Activated CD4-positive, CD25-positive, alpha-beta regulatory T cell (primary cell): ENCODE measurements at places on chromosomes 11 and 22.

GRCh38 chr11:103529181-103529684 lies 420.0 kb downstream of the DYNC2H1 start:
- no peak for DNase-seq

GRCh38 chr11:112541140-112542046 lies 280.7 kb upstream of the PLET1 start:
- no peak for DNase-seq

DNA sequence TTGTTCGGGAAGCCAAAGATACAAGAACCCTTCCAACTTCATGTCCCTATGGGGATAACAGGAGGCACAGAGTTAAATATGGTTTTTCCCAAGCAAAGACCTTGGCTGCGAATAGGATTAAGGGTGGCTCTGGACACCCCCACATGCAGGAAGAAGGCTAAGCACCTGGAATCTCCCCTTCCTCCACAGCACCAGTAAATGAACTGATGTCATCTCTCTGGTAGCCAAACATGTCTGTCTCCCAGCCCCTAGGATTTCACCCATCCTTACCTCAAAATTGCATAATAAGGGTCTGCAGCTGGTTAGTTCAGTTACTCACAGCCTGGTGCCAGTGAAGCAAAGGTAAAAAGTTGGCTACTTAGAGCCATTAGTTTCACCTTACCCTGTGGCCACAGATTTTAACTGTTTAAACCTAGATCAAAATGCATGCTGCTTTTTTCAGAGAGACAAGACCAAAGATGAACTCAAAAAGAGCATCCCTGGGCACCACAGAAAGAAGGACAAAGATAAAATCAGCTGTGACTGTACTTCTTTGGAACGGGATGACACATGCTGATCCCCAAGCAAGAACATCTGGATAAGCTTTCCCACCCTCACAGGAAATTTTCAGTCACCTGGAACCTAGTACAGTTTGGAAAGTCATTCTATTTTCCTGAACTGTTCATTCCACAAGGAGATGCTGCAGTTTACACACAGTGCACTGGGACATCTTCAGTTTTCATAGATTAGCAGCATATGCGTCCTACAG lies 77.2 kb upstream of the AKIP1 start:
- DNase-seq = no peak

- no peak for DNase-seq
Measured at GRCh38 chr11:89433278-89433677, 57.9 kb downstream of the NOX4 start.

- DNase-seq = no peak
Measured at GRCh38 chr22:38490475-38490874, 15.6 kb downstream of the DDX17 start.

GRCh38 chr22:37459206-37459605 lies 27.0 kb downstream of the MFNG start:
- no peak for DNase-seq

DNA sequence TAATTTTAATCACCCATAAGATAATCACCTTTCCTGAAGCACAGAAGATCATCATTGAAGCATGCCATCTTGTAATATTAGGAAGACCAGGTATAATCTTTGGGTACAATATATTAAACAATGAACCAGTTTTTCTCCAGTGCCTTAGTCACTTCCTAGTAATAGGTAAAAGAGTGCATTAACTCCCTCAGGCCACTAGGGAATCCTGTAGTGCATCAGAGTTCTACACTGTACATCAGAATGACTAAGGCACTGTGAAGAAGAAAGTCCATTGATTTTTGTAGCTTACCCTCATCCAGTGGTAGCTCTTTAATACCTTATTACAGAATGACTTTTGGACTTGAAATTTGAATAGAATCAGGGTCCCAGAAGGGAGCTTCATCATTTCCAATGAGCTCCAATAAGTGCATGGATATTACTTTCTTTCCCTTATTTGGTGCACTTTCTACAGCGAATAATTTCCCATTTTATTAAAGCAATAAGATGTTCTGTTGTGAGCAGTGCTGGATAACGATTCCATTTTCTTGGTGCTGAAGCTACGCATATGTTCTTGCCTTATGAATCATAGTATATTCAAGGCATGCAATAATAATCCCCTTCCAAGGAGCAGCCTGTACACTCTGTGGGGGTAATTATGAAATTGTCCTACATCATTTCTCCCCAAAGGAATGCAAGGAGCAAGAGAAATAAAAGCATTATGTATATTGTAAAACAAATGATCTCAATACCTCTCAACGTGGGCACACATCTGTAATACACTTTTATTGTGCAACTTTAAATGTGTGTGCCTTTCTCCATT lies 4.7 kb downstream of the C11orf87 start:
- no peak for DNase-seq

DNA sequence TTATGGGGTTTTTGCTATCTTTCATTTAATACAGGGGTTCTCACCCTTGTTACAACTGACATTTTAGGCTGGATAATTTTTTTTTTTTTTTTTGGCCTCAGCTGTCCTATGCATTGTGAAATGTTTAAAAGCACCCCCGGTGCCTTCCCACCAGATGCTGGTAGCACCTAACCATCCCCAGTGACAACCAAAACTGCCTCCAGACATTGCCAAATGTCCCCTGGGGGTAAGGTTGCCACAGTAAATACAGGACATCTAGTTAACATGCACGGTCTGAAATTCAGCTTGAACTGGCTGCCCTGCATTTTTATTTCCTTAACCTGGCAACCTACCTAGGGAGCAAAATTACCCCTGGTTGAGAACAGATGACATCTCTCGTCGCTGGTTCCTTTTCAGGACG lies 72.4 kb downstream of the CYTH4 start:
- DNase-seq = no peak

DNA sequence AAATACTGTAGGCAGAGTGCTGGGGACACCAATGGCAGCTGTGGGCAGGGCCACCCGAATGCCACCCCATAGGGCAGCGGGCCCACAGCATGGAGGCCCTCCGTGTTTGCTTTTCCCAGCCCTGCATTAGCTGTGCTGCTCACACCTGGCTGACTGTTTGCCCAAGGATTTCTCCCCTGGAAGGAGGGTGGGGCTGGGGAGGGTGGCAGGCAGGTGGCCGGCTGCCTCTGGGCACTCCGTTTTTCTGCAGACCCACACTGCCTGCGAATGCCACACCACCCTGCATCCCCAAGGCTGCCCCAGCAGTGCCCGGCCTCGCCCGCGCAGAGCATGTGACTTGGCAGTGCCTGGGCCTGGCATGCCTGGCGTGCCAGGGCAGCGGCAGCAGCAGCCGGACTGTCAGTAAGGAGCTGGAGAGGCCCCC lies 19.6 kb downstream of the DAGLA start:
- no peak for DNase-seq

DNA sequence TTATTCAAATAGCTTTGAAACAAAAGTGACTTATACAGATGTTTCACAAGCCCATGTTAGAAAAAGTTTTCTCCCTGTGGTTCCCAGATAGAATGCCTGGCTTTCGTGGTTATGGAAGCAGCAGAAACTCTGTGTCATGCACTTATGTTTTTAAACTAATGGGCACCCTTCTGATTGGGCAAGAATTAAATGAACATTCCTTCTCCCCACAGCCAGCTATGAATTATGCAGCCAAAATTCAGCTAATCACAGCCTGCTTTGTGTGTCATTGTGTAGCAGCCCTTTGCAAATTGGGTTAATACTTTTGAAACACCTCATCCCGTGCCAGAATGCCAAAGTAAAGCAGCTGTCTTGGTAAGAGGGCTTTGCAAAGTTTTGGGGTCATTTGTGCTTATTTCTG lies 46.9 kb downstream of the PANX1 start:
- no peak for DNase-seq

DNA sequence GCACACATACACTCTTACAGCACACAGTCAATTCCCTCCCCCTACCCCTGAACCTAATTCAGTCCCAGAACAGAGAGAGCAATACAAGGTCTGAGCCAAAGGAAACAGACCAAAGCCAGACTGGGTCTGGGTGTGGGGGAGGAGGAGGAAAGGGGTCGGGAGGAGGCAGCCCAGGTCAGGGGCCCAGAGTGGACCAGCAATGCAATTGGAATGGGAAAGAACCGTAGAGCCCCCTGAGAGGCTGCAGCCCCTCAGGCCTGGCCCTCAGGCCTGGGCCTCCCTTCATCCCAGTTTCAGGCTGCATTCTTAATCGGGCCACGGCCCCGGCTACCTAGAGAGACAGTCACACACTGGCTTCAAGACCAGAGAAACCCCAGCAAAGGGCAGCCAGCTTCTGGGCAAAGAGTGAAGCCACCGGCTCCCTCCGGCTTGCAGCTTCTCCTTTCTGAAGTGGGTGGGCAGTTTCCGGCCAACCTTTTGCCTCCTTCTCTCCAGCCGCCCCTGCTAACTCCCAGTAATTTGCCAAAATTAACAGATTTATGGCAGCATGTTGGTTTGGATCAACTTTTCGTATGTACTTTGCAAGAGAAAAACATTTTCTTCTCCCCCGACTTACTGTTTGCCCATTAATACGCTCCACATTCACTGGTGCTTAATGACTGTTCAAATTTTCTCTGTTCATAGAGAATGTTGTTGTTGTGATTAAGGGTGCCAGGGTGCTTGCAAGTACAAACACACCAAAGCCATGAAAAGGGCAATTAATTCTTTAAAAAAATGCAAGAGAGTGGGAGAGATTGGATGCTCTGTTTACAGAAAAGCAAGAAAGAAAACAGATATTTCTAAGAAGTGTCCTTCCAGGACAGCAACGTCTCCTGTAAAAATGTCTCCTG lies 488.3 kb downstream of the MN1 start:
- no peak for DNase-seq

- DNase-seq = peak; percentile 3
Measured at GRCh38 chr11:124402326-124402922, 3.6 kb upstream of the OR8B3 start.

GRCh38 chr11:110835106-110835505 lies 122.9 kb upstream of the ARHGAP20 start:
- no peak for DNase-seq

- no peak for DNase-seq
Measured at GRCh38 chr11:200224-201003, 6.8 kb downstream of the BET1L start.

GRCh38 chr22:48825802-48826520 lies 1001.7 kb downstream of the BRD1 start:
- DNase-seq = no peak

DNA sequence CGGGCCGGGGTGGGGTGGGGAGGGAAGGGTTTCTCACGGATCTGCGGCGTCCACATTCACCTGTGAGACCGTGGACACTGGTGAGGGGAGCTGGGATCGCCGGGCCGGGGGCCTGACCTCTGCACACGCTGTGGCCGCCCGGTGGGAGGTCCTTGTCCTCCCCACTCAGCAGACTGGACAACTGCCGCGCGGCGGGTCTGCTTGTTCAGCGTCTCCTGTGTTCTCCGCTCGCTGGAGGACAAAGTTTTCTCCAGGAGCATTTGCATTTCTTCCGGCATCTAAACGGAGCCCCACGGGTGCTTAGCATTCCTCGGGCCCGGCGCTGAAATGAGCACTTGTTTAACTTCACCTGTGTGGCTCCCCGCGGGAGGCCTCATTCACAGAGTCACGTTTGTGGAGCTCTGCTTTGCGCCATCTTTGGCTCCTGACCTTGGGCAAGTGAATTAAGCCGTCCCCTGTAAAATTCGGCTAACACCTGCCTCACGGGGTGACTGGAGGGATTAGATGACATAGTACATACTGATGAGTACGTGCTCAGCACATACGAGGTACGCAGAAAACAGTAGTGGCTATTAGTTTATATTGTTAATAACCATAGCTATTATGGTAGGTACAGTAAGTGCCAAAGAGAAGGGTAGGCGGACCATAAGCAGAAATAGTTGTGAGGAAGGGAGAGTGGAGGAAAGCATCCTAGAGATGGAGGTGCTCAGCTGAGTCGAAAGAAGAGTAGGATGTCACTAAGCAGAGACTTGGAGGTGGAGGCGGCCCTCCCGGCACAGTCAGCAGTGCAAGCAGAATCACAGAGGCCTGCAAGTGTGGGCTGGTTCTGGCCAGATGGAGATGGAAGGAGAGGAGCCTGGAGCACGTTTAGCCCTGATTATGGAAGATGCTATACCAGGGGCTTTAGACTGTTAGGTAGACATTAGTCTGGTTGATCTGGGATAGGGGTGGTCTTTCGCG lies 885 bp downstream of the TRMU start:
- no peak for DNase-seq

DNA sequence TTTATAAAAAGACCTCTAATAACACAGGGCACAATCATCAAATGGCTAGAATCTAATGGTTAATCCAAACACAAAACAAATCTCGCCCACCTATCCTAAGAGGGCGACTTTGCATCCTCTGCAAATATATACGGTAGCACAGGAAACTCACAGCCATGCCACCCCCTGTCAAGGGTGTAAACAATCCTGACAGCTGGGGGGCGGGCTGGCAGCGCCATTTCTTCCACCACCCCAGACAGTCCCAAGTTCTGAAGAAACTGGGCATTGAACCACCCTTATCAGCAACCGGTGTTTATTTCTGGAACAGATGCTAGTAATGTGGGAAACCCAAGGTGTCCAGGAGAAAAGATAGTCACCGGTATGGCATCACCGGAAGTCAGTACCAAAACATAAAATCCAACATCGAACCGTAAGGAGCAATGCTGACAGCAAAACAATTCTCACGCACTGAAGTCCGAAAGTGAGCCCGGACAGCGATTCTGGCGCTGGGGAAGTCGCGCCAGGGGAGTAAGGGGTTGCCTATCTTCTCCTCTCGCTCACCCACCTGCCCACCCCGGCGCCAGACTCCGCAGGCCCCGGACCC lies 825 bp downstream of the FBXO3 start:
- DNase-seq = no peak

DNA sequence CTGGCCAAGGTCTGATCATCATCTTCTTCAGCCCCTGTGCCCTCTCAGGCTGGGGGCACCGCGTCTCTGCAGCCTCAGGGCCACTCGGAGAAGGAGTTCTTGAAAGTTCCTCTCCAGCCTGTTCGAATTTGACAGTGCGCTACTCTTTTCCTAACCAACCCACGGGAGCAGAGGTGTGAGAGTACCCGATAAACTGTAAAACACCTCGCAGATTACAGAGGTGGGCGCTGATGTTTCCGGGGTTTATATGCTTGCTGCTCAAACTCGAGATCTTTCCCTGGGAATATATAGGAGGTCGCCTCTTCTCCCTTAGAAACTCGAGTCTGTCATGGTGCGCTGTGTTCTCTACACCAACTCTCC lies 515 bp downstream of the CTR9 start:
- no peak for DNase-seq

GRCh38 chr11:66969584-66970225 lies 5.4 kb upstream of the C11orf86 start:
- DNase-seq = no peak

DNA sequence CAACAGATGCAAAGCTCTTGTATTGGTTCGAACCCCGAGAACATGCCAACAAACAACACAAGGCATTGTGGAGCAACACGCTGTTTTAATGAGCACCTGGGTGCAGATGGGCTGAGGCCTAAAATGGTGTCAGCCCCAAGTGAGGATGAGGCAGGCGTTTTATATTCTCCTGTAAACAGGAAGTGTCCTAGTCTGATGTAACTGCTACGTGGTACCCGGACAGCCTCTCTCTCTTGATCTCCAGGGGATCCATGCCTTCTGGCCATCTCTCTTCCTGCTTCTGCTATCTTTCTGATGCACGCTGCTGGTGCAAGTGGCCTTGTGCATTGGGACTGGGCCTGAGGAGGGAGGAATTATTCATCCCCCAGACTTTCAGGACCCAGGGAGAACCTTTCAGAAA lies 19.4 kb upstream of the VSTM5 start:
- no peak for DNase-seq
